Inflammatory macrophage (primary cell): ENCODE measurements at places on chromosomes 1 and 21.

DNA sequence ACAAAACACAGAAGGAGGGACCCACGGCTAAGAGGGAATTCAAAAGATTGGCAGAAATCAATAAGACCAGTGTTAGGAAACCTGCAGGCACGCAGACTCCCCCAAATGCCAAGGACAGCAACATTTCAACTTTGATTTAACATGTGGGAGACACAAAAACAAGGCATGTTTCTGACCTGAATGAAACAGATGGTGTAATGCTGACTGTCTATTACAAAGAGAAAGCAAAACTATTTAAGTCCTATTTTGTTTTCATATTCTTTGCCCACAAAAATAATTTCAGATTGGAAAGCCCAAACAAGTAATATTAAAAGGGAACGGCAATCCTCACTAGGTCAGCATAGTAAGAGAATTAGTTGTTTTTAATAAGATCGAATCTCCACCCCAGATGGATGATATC, 107.9 kb downstream of the S1PR1 start:
- DNase-seq = no peak

DNA sequence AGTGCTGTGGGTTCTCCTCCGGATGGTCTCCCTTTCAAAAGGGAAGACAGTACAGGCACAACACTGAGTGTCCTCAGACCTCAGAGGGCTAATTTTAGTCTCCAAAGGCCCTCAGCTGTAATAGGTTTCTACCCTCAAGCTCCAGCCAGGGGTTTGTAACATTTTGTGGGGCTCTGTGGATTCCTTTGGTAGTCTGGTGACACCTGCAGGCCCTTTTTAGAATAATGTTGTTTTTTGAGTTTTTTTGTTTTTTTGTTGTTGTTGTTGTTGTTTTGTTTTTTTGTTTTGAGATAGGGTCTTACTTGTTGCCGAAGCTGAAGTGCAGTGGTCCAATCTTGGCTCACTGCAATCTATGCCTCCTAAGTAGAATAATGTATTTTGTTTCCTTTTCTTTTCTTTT, 15.0 kb upstream of the TMEM201 start:
- no peak for DNase-seq

DNA sequence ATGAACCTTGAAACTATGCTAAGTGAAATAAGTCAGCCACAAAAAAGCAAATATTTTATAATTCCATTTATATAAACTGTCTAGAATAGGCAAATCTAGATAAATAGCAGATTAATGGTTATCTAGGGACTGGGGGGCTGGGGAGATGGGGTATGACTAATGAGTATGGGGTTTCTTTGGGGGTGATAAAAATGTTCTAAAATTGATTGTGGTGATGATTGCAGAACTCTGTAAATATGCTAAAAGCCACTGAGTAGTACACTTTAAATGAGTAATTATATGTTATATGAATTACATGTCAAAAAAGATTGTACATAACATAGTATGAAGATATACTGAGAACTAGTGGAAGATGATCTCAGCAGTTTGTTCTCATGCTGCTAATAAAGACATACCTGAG, 675.0 kb downstream of the KIF26B start:
- no peak for DNase-seq

DNA sequence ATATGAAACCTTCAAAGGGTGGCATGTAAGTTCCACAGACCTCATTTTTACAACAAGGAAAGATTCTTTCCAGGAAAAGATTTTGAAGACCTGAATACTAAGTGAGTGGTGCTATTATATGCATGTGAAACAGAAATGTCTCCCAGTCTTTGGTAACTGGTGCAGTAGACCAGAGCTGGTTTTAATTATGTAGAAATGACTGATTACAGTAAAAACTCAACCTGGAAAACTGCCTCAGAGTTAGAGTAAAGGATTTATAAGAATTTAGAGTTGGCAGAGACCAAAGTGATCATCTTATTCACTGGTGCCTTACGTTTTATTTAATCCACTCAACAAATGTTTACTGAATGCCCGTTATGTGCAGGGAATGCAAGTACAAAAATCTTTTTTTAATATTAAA, 30.2 kb upstream of the LRRC8D start:
- DNase-seq = no peak

DNA sequence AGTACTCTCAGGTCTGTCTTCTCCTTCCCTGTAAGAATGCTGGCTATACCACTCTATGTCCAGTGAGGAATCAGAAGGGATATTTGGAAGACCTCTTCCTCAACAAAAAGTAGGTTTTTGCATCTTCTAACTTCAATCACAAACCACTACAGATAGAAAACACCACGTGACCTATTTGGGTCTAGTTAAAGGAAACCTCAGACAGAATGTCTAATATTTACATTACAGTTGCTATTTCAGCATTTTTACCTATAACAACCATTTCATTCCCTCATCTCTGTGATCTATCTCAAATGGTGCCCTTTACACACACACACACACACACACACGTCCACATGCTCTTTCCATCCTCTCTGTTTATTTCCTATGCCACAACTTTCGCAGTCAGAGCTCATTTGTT, 7.9 kb upstream of the ADORA3 start:
- DNase-seq = no peak

DNA sequence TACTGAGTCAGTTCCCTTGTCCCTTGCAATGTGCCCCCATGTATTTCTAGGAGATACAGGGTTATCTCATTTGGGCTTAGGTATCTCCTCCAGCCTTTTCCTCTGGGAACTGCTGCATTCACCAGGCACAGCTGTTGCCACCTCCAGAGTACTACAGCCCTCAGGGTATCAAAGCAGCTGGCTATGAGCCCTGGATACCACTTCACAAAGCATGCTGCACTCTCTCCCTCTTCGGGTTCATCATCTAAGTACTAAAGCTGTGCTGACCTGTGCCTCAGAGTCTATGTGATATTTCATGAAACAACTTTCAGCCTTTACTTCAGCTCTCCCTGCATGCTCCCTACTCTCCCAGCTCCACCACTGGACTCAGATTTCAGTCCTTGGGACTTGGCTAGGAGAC, 62.3 kb downstream of the CCDC185 start:
- no peak for DNase-seq

GRCh38 chr1:12345350-12346217, 115.8 kb downstream of the VPS13D start:
- DNase-seq = peak; percentile 49

DNA sequence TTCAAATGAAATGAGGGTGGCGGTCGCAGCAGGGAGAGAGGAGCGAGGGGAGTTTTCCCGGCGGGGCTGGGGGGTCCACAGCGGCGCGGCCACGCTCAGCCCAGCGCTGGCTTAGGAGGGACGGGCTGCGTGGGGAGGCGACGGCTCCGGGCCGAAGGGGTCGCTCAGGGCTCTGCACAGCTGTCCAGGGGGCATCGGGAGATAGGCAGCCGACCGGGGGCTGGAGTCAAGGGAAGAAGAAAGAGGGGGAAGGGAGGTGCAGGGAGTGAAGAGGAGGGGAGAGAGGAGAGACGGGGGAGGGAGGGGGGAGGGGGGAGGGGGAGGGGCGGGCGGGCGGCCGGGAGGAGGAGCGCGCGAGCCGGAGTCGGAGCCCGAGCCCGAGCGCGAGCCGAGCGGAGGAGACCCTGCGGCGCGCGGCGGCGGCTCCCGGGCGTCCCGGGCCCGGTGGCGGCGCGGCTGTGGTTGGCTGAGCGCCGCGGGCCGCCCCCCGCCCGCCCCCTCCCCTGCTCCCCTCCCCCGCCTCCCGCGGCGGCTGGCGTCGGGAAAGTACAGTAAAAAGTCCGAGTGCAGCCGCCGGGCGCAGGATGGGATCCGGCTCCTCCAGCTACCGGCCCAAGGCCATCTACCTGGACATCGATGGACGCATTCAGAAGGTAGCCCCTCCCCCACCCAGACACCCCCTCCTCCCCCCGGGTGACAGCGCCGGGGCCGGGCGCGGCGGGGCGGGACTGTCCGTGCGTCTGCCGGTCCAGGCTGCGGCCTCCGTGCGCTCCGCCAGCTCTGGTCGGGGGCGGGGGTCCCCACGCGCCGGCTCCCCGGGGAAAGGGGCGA, at the start of gene PDE9A:
Gene PDE9A, plus strand, starts transcription at position 391 of the 831 bp plus-strand sequence. Its CDS starts 194 bp downstream, at position 585.
- no peak for DNase-seq

GRCh38 chr1:248847181-248847955, 9.3 kb downstream of the ZNF672 start:
- DNase-seq = no peak

DNA sequence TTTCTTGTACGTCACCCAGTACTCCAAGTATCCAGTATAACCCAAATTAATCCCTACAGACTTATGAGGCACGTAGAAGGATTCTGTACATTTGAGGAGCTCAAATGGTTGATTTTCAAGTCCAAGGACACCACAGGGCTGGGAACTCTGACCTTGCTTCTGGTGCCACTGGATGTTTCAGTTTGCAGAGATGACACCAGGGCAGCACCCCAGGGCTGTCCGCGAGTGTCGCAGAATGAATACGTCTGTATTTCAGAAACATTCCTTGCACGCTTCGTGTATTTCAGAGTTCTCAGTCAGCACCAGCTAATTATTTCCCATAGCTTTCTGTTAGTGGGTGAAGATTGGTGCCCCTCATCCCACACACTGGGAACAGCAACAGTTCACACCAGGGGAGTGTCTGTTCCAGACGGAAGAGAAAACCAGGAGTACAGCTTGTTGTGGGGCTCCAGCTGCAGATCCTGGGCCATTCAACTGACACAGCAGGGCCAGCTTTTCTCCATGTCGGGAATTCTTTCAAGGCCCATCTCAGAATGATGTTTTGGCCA, 159.2 kb downstream of the RHOU start:
- no peak for DNase-seq

DNA sequence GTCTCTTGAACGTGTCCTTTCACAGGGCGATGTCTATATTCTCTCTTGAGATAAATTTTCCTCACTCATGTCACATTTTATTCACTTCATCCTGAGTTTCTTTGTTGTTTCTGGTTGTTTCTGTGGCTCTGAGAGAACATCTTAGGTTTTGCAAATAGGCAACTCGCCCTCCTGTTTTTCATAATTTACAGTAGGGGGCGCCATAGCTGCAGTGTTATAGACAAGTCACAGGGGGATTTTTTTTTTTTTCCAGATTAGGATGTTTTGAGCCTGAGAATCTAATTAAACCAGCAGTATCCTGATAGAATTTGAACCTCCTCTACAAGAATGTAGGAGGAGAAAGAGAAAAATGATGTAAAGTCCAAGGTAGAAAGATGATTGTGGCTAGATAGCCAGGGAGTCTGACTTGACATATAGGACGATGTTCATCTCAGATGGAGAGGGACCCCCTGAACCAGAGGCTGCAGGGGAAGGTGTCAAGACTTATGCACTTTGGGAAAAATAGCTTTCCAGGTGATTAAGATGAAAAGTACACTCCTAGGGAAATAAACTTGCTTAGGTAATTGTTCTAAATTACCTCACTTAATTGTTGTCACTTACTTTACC, 76.3 kb downstream of the ZP4 start:
- no peak for DNase-seq

GRCh38 chr1:21696931-21697330, 27.8 kb upstream of the RAP1GAP start:
- no peak for DNase-seq

DNA sequence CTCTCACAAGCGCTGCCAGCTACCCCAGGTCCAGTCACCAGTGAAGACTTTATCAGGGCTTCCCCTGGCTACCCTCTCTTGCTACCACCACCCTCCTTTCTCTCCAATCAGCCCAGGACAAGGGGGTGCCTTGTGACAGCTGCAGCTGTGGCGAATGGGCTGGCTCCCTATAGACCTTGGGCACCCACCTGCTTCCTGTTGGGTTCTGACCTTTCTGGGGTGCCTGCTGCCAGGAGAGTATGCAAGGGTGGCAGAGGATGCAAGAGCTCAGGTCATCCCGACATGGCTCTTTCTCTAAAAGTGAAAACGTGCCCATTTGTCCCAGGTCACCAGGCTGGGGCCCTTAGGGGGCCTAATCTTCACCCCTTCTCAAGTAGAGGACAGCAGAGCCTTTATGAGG, 6.6 kb downstream of the KLHDC8A start:
- no peak for DNase-seq

- DNase-seq = peak; percentile 62
Measured at GRCh38 chr1:172826096-172826741, 167.3 kb downstream of the FASLG start.

- no peak for DNase-seq
Measured at GRCh38 chr1:216788671-216789070, 65.4 kb upstream of the ESRRG start.

DNA sequence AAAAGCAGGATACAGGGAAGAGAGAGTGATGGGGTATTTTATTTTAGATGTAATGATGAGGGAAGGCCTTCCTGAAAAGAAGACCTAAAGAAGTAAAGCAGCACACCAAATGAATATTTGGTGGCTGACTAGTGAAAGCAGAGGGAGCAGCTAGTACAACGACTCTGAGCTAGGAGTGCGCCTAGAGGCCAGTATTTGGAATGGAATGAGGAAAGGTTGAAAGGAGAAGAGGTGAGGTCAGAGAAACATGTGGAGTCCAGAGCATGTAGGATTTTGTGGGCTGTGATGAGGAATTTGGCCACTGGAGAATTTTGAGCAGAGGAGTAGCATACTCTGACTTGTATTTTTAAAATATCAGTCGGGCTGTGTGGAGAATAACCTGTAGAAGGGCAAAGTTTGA, 11.8 kb upstream of the RPL5 start:
- no peak for DNase-seq

GRCh38 chr1:63758791-63759190, 15.0 kb upstream of the ROR1 start:
- no peak for DNase-seq

- DNase-seq = no peak
Measured at GRCh38 chr1:43577655-43578542, 47.2 kb downstream of the PTPRF start.

DNA sequence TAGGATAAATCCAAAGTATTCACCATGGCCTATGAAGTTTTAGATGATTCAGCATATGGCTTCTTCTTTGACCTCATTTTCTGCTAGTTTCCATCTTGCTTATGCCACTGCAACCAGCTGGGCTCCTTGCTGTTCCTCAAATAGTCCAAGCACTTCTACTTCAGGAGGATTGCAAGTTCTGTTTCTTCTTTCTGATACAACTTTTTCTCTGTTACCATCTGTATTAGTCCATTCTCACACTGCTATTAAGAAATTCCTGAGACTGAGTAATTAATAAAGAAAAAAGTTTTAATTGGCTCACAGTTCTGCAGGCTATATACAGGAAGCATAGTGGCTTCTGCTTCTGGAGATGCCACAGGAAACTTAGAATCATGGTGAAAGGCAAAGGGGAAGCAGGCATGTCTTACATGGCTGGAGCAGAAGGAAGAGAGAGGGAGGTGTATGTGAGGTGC, 20.3 kb downstream of the PTGS2 start:
- DNase-seq = peak; percentile 86

- no peak for DNase-seq
Measured at GRCh38 chr1:212237651-212238050, 47.6 kb upstream of the PPP2R5A start.

- no peak for DNase-seq
Measured at GRCh38 chr1:98669355-98670296, 8.1 kb downstream of the SNX7 start.

- peak; percentile 68 for DNase-seq
Measured at GRCh38 chr1:184945678-184946412, 28.5 kb downstream of the NIBAN1 start.

DNA sequence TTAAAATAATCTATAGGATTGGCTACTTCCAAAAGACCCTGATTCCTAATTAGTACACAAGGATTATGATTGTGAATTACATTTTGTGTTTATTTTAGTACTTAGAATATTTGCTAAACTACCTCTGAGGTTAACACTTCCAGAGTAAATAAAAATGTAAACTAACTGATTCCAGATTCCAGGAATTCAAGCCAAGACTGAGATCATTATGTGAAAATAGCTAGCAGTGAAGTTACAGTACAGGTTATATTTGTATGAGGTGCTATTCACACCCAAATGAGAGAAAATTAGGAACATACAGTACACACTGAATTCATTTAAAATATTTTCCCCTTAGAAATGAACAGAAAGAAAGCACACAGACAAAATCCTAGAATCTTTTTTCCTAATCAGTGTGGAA, 28.8 kb downstream of the TTLL7 start:
- no peak for DNase-seq
